ENCODE measurements at places on chromosomes 5 and 9.
A peak's percentile ranks its signal among the peaks of the same experiment; 100 is the strongest.

- no peak for DNase-seq
Observed at GRCh38 chr5:168357876-168358275, 66.4 kb downstream of the WWC1 start.

- peak; percentile 73 for DNase-seq
Observed at GRCh38 chr9:32161720-32162119, 222.7 kb upstream of the ACO1 start.

DNA sequence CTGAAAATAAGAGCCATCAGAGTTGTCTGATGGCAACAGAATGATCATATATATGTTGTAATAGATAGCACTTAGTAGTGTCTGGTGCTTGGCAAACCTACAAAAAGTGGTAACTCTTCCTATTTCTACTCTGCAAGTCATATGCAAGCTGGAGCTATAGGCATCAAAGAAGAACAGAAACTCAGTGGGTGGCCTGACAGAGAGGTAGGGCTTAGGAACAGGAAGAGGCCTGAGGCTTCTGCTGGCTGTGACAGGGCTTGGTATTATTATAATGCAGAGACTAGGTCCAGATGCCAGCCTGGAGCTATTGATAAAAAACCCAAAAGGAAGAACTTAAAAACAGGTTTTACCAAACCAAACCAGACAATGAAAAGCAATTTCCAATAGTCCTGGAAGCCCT lies 4.4 kb upstream of the DIAPH1 start:
- DNase-seq: peak; percentile 84

GRCh38 chr9:29714860-29715259 lies 2141.6 kb upstream of the C9orf72 start:
- DNase-seq: no peak

- no peak for DNase-seq
Observed at GRCh38 chr5:66561256-66561990, 34.8 kb upstream of the MAST4 start.

- peak; percentile 80 for DNase-seq
Observed at GRCh38 chr5:112848116-112848811, 12.8 kb upstream of the SRP19 start.

DNA sequence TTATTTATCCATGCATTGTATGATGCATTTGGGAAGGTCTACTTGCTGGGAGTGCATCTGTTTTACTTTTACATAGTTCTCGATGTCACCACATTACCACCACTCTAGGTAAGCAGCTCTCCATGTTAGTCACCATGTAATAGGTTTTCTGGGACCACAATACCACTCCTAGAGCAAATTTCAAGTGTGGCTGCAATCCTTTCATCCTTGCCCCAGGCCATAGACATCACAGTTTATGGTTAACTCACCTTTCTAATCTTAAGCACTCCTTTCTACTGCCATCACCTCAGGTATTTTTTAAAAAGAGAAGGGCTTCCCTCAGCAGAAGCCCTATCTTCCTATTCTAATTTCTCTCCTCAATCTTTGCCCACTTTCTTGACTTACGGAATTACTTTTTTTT lies 354.1 kb downstream of the PLK2 start:
- DNase-seq: no peak

- DNase-seq: no peak
Observed at GRCh38 chr5:170388818-170389549, at the start of gene KCNMB1. Gene KCNMB1, minus strand, starts transcription at chr5:170389367. Its CDS starts 3,920 bp downstream, at chr5:170385447.

GRCh38 chr5:142387024-142387682 lies 62.3 kb upstream of the SPRY4 start:
- DNase-seq: no peak

- DNase-seq: no peak
Observed at GRCh38 chr5:167339205-167339604, 952.2 kb upstream of the WWC1 start.

GRCh38 chr5:57004800-57005199 lies 52.9 kb upstream of the MIER3 start:
- no peak for DNase-seq

DNA sequence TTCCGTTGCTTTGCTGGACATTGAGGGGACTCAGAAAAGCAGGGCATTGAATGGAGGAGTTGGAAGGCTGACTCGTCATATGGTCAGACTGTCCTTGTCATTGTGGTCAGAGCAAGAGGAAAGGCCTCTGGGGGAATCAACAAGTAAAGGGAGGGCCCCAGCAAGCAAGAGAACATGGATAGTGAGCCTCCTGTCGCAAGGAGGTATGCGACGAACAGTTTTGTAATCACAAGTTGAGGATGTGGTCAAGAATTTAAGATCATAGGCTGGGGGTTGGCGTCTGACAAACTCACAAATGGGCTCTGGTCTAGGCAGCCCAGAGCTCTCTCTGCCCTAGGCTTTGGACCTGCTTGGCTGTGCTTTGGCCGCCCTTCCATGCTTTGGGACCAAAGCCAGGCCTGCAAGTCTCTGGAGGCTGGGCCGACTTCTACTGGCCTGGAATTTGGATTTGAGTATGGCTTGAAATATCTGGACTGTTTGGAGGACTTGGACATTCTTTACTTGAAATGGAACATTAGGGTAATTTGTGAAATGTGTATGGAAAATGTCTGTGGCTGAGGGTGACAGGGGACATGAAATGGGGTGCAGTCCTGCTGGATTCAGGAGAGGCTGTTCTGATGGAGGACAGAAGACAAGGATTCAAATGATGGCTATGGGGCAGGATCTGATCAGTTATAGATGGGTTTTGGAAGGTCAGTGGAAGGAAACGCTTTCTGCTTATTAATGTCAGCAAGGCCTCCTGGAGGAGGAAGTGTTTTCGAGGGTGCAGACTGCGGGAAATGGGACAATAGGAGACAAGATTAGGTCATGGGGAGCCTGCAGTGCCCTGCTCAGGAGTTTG lies 19.2 kb upstream of the NDST1 start:
- peak; percentile 29 for DNase-seq

- no peak for DNase-seq
Observed at GRCh38 chr5:159451197-159452052, 121.1 kb upstream of the IL12B start.

GRCh38 chr5:87403409-87403808 lies 9.3 kb downstream of the CCNH start:
- DNase-seq: no peak

DNA sequence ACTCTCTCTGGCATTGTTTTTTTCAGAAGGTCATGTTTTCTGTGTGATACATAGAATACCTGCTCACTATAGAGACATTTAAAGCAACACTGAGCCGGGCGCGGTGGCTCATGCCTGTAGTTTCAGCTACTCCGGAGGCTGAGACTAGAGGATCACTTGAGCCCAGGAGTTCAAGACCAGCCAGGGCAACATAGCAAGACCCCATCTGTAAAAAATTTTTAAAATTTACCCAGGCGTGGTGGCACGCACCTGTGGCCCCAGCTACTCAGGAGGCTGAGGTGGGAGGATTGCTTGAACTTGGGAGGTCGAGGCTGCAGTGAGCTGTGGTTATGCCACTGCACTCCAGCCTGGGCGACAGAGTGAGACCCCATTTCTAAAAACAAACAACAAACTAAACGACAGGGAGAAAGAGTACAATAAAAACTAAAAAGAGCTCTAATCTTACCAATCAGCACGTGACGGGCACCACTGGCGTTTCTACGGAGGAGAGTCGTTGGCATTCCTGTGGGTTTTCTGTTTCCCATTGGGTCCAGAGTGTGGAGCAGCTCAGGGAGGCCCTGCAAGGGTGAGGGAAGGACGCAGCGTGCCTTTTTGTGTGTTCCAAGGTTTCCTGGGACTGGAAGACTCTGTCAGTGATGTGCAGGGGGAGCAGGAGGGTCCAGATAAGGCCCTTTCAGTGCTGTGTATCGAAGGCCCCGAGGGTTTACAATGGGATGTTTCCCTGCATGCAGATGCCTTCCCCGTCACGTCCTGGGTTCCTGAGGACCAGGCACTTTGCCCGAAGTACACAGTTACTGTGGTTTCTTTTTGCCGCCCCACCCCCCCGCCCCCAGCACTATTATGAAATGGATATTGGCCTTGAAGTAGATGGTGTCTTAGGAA lies 7.2 kb upstream of the RNU6ATAC start:
- no peak for DNase-seq

DNA sequence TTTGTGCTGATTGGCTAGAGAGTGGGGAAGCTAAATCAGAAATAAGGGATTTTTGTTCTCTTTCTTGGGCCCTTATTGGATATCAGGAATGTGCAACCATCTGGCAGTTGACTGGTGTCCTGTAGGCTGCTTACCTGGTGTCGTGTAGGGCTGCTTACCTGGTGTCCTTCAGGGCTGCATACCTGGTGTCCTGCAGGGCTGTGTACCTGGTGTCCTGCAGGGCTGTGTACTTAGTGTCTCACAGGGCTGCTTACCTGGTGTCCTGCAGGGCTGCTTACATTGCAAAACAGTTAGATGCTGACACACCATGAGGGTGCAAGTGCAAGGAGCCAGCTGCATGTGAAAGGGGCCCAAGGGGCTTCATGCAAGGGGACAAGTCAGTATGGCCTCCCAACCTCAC lies 249.3 kb downstream of the ICE1 start:
- DNase-seq: no peak

DNA sequence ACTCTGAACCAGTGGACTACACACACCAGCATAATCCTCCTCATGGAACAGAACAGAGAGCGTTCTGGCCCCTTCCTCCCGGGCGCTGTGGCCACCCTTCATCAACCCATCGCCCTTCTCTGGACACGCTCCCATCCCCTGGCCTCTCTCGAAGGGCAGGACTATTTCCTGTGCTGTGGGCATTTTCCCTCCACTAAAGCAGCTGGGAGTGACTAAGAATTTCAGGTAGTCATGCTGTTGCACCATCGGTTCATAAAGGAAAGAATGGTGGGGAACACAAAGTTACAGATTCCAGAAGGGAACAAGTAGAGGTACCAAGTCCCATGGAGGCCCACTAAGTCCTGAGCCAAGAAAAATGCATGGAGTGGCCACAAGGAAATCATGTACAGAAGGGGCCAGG lies 68.6 kb downstream of the EPB41L4B start:
- no peak for DNase-seq

GRCh38 chr9:133635098-133635497 lies 1.1 kb upstream of the DBH start:
- DNase-seq: no peak

DNA sequence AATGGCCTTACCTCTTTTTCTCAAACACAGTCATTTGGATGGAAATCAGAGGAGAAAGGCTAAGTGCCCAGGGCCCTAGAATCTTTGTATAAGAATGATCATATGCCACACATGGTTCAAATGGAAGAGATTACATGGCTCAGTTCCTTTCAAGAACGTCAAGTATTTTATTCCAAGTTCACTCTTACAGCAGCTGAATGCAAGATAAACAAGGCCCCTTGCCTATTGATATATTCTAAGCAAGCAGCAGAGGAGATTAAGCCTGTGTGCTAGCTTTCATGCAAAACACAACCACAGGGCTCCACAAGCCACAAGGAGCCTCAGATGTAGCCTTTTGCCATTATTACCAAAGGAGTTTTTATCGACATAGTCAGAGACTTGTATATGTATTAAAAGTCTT lies 55.3 kb upstream of the SLCO6A1 start:
- DNase-seq: no peak

DNA sequence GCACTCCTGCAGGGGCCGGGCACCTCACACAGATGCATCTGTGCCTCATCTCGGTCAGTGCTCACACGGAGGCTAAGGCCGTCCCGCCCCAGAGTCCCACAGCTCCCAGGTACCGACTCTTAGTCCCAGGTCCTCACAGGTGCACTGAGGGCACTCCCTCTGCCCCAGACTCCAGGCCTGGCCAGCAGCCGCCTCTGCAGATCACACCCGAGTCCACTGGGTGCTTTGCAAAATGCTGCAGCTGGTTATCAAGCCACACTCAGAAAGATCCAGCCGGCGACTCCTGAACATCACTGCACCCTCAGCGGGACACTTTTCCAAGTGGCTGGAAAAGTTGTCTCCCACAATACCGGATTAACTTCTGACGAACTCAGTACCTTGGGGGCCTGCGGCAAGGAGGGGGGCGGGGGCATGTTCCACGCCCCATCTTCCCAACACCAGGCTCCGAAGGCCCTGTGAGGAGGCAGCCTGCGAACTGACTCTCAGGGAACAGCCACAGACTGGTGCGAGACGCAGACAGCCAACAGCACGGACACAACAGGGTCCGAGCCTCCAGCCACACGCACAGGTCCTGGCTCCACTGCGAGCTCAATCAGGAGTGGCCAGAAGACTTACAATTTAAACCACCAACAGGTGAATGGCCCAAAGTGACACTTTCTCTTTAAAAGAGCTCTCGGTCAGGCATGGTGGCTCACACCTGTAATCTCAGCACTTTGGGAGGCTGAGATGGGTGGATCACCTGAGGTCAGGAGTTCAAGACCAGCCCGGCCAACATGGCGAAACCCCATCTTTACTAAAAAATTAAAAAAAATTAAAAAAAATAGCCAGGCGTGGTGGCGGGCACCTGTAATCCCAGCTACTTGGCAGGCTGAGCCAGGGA lies 4.0 kb downstream of the BRD3 start:
- no peak for DNase-seq

- DNase-seq: no peak
Observed at GRCh38 chr9:81394881-81395675, 294.3 kb downstream of the TLE1 start.

DNA sequence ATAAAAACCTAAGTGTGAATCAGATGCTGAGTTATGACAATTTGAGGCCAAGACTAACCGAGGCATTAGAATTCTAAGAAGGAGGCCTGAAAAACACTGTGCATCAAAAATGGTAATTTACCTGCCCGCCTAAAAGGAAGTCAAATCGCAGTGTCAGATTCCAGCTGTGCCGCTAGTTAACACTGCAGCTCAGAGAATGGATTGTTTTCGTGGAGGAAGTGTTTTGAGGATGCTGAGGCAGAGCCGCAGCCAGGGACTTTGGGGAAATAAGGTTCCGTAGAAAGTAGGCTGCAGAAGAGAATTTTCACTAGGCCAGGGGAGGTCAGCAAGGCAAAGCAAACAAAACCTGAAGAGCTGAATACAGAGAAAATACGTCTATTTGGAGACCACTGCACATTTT lies 226.4 kb upstream of the ISL1 start:
- no peak for DNase-seq

DNA sequence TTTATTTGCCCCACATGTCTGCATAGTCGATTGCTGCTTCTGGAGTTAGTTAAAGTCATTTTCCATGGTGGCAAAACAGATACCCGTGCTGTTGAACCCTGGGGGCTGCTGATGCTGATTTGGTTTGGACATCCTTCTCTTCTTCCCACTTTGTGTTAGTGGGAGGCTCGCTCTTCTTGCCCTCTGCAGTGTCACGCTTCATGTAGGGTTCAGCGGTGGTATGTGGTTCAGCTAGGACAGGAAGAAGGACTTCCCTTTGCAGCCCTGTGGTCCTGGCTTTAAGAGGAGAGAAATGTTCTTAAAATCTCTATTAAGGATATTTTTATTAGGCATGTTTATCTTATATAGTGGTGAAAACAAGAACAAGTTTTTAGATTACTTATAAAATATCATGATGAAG lies 36.2 kb downstream of the SLC36A1 start:
- DNase-seq: no peak

DNA sequence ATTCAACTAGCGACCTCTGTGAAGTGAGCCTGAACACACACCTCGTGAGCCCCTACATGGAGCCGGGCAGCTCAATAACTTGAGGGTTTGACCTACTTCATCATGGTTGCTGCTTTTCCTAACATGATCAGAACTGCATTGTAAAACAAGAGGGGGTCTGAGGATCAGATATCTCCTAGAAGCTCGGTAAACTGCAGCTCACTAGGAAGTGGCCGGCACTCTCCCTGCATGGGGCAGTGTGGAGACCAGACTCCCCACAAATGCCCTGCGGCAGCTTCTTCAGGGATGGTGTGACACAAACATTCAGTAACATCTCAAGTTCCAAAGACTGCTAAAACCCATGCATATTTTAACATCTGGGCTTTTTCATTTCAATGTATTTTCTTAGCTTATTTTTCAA lies 18.5 kb downstream of the LHFPL2 start:
- DNase-seq: no peak
